Inflammatory macrophage treated with lipopolysaccharide for 4 hours (primary cell): ENCODE measurements at places on chromosomes 4 and X.

- DNase-seq: no peak
Measured at GRCh38 chr4:106687026-106687425, 318.4 kb upstream of the GIMD1 start.

DNA sequence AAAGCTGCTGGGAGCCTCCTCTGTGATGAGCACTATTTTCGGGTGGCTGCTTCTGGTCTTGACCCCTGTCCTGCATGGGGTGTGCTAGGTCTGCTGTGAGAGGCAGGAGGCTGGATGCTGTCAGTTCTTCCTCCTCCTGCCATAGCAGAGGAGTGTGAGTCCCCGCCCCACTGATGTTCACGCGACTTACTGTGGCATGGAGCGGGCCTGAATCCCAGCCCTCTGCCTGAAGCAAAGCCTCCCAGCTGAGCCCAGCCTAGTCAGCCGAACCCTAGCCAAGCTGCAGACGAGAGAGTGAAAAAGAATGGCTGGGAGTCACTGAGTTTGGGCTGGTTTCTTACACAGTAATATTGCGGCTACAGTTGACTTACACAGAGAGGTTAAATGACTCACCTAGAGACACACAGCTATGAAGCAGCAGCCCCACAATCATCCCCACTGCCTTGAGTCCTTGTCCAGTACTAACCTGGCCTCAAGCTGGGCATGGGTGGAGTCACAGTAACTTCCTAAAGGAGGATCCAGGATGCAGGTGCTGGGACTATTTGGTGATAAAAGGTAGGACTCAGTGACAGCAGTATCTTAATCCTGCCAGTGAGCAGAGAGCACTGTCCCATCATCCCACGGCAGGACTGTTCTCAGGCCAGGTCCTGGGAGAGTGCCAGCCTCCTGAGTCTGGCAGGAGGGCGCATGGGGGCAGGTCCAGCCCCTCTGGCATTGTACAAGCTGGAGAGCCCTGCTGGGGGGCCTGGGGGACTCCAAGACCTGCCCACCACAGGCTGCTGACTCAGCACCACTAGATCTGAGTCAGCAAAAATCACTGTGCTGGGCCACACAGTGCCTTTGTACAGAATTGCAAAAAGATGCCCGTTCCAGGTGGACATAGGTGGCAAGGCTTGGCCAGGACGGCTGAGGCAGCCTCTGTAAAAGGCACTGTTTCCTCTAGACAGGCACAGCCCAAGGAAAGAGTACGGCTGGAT is 60.4 kb upstream of the CRMP1 start:
- no peak for DNase-seq

DNA sequence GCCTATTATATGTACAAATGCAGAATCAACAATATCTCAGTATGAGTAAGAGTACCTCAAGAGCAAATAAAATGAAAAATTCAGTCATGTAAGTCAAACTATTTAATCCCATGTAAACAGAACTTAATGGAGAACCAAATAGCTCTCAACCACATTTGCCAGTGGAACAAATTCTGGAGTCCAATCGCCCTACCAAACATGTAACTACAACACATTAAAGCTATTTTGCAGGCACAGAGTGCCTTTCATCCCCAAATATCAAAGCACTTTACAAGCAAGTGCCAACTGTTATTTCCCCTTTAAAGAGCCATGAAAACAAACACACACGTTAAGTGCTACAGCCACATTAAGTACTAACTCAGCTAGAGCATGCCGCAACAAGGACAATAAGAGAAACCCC is 51.3 kb downstream of the PCDH19 start:
- DNase-seq: no peak

DNA sequence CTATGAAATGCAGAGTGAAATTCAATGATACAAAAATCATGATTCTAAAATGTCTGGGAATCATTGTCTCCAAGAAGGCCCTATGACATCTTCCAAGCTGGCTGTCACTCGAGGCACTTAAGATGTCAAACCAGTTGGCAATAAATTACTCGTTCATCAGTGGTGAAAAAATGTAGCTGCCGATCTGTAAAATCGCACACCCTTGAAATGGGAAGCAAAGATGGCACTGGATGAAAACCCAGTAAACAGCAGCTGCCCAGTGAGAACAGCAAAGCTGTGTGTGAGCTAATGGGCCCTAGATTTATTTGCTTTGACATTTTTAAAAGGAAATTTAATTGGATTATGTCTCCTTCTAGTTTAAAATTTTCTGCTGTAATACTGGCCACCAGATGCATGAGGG is 181.9 kb upstream of the NDP start:
- no peak for DNase-seq

DNA sequence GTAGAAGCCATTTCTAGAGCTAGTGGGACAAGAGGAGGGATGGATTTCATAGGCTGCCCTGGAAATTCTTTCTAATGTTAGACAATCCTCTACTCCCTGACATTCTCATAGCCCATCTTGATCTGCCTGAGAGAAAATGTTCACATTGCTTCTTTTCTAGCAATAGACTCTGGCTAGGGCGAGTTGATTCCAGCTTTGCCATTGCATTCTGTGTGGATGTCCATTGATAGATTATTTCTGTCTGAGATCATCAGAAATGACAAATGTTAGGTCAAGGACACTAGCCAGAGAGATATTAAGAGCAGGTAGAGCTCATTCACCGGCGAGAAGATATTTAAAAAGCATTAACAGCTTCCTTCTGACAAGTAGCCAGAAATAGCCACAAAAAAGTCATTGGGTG is 184.7 kb downstream of the LDB2 start:
- DNase-seq: no peak

GRCh38 chrX:13256603-13257002 is 63.2 kb downstream of the ATXN3L start:
- no peak for DNase-seq

GRCh38 chr4:71456841-71457240 is 118.0 kb downstream of the SLC4A4 start:
- no peak for DNase-seq

GRCh38 chr4:170162416-170162815 is 72.7 kb upstream of the AADAT start:
- no peak for DNase-seq
